Activated CD4-positive, alpha-beta T cell treated with anti-CD3 and anti-CD28 coated beads for 24 hours (primary cell): ENCODE measurements at places on chromosomes 16 and 17.

GRCh38 chr16:73457851-73458250 lies 409.9 kb upstream of the ZFHX3 start:
- DNase-seq, result no peak

DNA sequence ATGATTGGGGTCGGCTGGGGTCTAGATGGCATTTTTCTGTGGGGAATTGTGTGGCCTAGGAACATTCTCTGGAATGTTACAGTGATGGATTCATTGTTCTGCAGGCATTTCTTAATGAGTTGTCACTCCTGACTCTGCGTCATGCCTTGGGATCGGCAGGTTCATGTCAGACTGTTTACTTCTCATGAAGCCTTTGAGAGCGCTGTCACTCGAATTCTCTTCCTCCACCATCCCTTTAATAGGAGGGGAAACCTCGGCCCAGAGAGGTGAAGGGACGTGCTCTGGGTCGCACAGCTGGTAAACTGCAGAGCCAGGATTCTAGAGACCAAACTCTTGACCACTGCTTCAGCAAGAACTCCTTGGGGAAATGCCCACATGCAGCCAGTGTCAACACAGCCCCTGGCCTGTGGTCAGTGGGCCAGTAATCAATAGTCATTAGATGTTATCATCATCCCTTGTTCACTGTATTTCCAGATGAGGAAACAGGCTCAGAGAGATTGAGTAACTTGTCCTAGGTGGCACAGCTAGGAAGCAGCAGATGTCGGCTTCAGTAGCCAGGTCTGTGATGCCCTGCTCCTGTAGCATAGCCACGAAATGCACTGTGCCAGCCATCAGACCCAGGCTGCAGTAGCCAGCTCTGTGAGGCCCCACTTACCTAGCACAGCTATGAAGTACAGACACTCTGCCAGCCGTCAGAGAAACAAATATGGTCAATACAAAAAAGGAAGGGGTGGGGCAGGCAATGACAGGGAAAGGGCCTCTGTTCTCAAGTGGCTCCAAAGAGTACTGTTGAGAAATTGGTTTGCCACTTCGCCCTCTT lies 259.0 kb downstream of the CPPED1 start:
- no peak for DNase-seq

GRCh38 chr17:29954405-29954804 lies 13.0 kb downstream of the EFCAB5 start:
- no peak for DNase-seq

- DNase-seq, result peak; percentile 23
Measured at GRCh38 chr17:39769974-39770587, 32.3 kb downstream of the GRB7 start.

- DNase-seq, result no peak
Measured at GRCh38 chr16:56830669-56831068, 34.3 kb upstream of the SLC12A3 start.

- DNase-seq, result no peak
Measured at GRCh38 chr17:68020409-68020756, 15.2 kb upstream of the KPNA2 start.

GRCh38 chr17:60134396-60135150 lies 15.2 kb upstream of the CA4 start:
- DNase-seq, result no peak

GRCh38 chr17:47934856-47935255 lies 6.5 kb upstream of the PNPO start:
- no peak for DNase-seq

DNA sequence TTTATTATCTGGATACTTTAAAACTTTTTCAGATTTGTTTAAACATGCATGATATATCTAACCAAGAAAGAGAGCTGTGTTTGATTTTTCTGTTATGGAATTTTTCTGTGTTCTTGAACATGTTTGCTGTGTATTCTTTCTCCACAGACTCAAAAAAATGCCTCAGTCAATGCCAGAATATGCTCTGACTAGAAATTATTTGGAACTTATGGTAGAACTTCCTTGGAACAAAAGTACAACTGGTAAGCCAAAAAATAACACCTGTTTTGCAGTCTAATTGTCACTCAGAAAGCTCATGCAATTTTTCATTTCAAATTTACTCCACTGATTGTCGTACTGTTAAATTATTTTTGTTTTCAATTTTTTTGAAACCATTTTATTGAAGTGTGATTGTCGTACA lies 15.3 kb upstream of the ABCC11 start:
- no peak for DNase-seq

DNA sequence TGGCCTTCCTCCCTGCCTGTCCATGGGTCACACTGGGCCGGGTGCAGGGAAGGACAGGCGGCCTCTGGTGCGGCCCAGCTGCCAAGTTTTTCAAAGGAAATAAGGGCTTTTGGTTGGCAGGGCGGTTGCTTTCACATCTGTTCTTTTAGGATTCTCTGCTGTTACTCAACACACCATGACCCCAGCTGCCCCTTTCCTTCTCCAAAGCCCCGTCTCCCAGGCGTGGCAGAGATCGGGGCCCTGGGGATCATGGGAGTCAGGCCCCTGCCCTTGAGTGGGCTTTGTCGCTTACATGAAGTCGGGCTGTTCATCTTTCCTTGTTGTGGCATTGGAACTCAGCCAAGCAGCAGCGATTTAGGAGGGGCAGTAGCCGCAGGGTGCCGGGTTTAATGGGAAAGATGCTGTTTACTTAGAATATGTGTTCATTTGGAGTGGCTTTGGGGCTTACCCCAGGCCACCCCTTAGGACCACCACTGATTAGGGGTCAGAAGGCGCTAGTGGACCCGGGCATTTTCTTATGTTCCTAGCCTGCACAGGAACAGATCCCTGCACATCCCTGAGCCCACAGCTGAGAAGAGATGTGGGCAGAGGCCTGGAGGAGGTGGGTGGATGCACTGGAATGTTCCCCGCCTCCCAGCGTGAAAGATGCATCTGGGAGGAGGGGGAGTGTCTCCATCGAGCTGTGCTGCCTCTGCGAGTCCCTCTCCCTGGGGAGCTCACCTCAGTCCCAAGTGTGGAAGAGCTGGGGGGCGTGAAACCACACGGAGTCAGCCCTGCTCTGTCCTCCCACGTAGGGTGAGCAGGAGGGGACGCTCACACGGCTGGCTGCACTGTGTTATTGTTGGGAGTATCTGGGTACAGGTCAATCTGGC lies 6.8 kb upstream of the ADCY7 start:
- DNase-seq, result no peak

- no peak for DNase-seq
Measured at GRCh38 chr16:88855176-88855575, 1.6 kb downstream of the GALNS start.

DNA sequence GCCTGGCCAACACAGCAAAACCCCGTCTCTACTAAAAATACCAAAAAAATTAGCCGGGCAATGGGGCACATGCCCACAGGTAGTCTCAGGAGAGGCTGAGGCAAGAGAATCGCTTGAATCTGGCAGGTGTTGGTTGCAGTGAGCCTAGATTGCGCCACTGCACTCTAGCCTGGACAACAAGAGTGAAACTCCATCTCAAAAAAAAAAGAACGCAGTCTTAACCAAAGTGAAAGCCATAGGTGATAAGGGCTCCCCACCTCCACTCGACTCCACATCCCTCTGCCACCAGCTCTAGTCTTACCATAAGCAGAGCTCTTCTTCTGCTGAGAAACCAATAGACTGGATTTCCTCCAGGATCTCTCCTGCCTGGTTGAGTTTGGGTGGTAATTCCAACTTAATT lies 266.0 kb downstream of the PHKB start:
- no peak for DNase-seq

GRCh38 chr16:1458977-1459341 lies 14.6 kb upstream of the CCDC154 start:
- DNase-seq, result no peak

DNA sequence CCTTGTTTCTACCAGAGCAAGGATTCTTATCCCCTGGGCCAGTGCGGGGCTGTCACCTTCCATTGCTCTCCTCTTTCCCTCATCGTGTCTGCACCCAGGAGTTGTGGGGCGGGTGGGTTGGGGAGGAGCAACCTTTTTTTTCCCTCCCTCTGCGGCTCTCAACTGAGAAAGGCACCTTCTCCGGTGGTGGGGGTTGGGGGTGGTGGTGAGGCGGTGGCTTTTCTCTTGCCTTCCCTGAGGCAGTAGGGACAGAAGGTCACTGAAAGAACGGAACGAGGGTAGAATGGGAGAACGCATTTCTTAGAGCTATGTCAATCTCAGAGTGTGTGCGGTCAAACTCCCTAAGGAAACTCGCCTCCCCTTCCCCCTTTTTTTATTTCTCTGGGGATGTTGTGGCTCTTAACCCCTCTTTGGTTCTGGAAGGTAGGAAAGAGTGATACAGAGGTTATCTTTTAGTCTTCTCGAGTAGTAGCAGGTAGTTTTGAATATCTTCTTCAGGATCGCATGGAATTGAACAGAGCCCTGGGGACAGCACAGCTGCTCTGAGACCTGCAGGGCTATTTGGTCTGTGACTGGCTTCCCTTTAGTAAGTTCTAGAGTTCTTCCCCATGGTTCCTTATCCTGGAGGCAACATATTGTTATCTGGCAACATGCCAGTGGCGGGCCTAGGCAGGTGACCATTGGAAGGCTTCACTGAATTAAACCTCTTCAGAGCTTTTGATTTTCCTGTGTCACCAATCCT lies 994 bp downstream of the CLTC start:
- DNase-seq, result peak; percentile 46

GRCh38 chr16:15489016-15489415 lies 54.6 kb downstream of the BMERB1 start:
- DNase-seq, result no peak

- no peak for DNase-seq
Measured at GRCh38 chr17:18213666-18214270, 11.7 kb upstream of the LLGL1 start.

- no peak for DNase-seq
Measured at GRCh38 chr16:89964201-89964600, 15.6 kb downstream of the DEF8 start.

DNA sequence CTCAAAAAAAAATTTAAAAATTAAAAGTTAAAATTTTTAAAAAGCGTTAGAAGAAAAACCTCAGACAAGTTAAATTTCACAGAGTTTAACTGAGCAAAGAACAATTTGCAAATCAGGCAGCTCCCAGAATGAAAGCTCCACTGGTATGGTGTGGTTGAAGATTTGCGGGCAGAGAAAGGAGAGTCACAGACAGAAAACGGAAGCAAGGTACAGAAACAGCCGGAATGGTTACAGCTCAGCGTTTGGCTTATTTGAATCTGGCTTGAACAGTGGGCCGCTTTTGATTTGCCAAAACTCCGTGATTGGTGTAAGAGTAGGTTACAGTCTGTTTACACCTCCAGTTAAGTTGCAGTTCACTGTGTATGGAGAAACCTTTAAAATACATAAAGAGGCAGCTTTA lies 297.1 kb downstream of the HS3ST4 start:
- DNase-seq, result no peak

- DNase-seq, result no peak
Measured at GRCh38 chr17:1568950-1569810, 6.6 kb upstream of the PITPNA start.

DNA sequence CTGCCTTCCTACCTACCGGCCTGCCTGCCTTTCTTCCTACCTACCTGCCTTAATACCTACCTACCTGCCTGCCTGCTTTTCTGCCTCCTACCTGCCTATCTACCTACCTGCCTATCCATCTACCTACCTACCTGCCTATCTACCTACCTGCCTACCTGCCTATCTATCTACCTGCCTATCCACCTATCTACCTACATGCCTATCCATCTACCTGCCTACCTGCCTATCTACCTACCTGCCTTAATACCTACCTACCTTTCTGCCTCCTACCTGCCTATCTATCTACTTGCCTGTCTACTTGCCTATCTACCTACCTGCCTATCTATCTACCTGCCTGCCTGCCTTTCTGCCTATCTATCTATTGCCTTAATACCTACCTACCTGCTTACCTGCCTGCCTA lies 383.8 kb upstream of the PSMD7 start:
- DNase-seq, result no peak

DNA sequence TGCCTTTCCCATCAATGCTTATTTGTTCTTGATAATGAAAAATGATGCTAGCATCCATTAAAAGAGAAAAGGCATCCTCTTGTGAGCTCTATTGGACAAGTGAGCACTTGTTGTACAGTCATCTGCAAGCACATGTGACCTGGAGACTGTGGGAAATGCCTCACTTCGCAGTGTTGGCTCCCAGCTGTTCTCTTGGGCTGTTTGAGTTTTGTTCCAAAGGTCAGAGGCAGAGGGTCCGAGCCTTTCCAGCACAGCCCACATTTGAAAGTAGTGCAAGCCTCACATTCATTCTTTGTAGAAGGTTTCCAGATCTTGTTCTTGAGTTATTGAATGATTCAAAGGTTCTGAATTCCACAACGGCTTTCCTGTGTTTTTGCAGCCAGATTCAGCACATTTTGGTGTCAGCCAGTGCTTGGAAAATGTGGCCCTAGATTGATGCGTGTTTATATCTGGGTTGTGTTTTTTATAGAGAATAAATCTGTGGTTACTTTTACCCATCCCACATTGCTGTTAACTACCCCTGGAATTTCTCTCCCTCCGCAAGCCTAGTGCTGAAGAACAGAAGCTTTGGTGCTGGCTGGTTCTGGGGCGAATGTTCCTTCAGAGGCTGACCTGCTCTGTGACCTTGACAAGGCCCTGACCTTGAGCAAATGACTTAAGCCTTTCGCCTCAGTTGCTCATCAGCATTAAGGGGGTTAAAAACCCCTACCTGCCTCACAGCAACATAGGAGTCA lies 49.8 kb downstream of the CDH1 start:
- DNase-seq, result no peak

DNA sequence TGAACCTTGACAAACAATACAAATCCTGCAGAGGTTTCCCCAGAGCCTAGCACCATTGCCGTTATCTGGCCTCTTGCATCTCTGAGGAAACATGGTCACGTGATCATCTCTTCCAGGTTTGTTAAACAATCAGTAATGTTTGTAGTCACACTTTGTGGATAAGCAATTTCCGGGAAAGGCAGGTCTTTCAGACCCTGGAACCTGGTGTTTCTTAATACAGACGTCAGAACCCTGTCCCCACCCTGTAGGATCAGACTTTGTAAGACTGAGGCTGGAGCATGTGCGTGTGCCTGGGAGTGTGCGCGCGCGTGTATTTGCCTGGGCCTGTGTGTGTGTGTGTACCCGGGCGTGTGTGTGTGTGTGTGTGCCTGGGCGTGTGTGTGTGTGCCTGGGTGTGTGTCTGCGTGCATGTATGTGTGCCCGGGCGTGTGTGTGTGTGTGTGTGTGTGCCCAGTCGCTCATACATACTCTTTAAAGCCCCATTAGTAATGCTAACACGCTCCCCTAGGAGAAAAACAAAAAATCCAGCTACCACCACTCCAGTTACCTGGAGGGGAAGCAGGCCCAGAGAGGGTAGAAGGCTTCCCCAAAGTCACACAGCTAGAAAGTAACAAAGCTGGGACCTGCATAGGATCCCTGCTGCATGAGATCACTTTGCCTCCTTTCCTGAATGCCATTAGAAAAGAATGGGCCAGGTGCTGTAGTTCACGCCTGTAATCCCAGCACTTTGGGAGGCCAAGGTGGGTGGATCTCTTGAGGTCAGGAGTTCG lies 5.3 kb downstream of the CTNS start:
- DNase-seq, result no peak

DNA sequence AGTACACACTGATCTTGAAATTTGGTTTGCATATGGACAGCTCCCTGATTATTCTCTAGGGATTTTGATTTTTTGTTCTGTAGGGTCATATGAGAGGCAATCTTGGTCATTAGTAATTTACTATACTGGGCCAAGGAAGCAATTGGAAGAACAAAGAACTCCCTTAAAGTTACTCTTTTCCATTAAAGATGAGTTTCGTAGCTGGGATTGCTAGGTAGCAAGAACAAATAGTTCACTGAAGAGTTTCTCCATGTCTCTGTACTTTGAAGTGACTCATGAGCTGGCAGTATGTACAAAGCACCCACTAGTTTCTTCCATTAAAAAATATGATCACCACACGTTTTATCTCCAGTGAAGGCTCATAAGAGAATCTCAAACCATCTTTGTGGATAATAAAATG lies 6.2 kb upstream of the BCAS3 start:
- no peak for DNase-seq
